Left renal cortex interstitium (tissue), 4 donors: ENCODE measurements at places on chromosomes 1 and 21. TPM values are rescaled to one million over a fixed set of nuclear protein-coding genes. Genes with fewer than 3 reads are reported as not detected.

Gene RNU1-4
- polyA plus RNA-seq = not detected

Gene C1orf21
- 39.6 TPM for polyA plus RNA-seq

Gene TMPRSS2
- 33.0 TPM for polyA plus RNA-seq

Gene LENEP
- polyA plus RNA-seq = 0.27 TPM

Gene KPNA6
- polyA plus RNA-seq = 35.9 TPM

Gene PDE9A
- 40.2 TPM for polyA plus RNA-seq

Gene CNR2
- polyA plus RNA-seq = 0.07 TPM

Gene NPR1
- polyA plus RNA-seq = 69.6 TPM

Gene TTC39A
- 8.5 TPM for polyA plus RNA-seq

Gene ETS2
- 44.7 TPM for polyA plus RNA-seq

Gene GCSAML
- 0.17 TPM for polyA plus RNA-seq

Gene LCE3E
- polyA plus RNA-seq = not detected

Gene SHE
- polyA plus RNA-seq = 11.1 TPM

Gene ABCB10
- polyA plus RNA-seq = 23.3 TPM

Gene LCA5L
- polyA plus RNA-seq = 6.3 TPM

Gene GBP3
- polyA plus RNA-seq = 37.9 TPM

Gene ZNF695
- 3.3 TPM for polyA plus RNA-seq

Gene GPR61
- 1.0 TPM for polyA plus RNA-seq

Gene SYNC
- 1.3 TPM for polyA plus RNA-seq

Gene GBP1
- 13.0 TPM for polyA plus RNA-seq

Gene TBX15
- 0.26 TPM for polyA plus RNA-seq

Gene HSD3B2
- polyA plus RNA-seq = 2.3 TPM

Gene ANKRD35
- polyA plus RNA-seq = 2.5 TPM

Gene CD1B
- polyA plus RNA-seq = not detected

Gene LMOD1
- polyA plus RNA-seq = 4.9 TPM

Gene LHX8
- polyA plus RNA-seq = not detected

Gene NMNAT2
- polyA plus RNA-seq = 4.1 TPM

Gene CELA2A
- not detected for polyA plus RNA-seq

Gene MIXL1
- polyA plus RNA-seq = 0.32 TPM

Gene TTLL7
- 3.4 TPM for polyA plus RNA-seq

Gene DRAXIN
- polyA plus RNA-seq = 1.1 TPM

Gene RPTN
- polyA plus RNA-seq = not detected

Gene ADARB1
- 20.0 TPM for polyA plus RNA-seq

Gene OR2T33
- not detected for polyA plus RNA-seq

Gene STPG1
- 12.6 TPM for polyA plus RNA-seq

Gene PROX1
- 8.4 TPM for polyA plus RNA-seq

Gene SPATA17
- 13.9 TPM for polyA plus RNA-seq

Gene KCNE2
- polyA plus RNA-seq = 1.5 TPM

Gene RHCE
- polyA plus RNA-seq = 0.90 TPM

Gene ZYG11A
- polyA plus RNA-seq = 0.16 TPM

Gene LCE1D
- not detected for polyA plus RNA-seq

Gene S100B
- 4.7 TPM for polyA plus RNA-seq

Gene SPSB1
- 14.0 TPM for polyA plus RNA-seq

Gene OR10T2
- not detected for polyA plus RNA-seq

Gene OXCT2
- polyA plus RNA-seq = not detected

Gene RIPPLY3
- 2.5 TPM for polyA plus RNA-seq

Gene SEC16B
- 6.7 TPM for polyA plus RNA-seq

Gene CCDC181
- 10.1 TPM for polyA plus RNA-seq
